ENCODE measurements at places on chromosomes 6 and 20.
A peak's percentile ranks its signal among the peaks of the same experiment; 100 is the strongest.

GRCh38 chr6:66699385-66699784 is 992.4 kb upstream of the EYS start:
- no peak for DNase-seq

GRCh38 chr6:126812651-126813050 is 305.8 kb upstream of the RSPO3 start:
- DNase-seq = no peak

DNA sequence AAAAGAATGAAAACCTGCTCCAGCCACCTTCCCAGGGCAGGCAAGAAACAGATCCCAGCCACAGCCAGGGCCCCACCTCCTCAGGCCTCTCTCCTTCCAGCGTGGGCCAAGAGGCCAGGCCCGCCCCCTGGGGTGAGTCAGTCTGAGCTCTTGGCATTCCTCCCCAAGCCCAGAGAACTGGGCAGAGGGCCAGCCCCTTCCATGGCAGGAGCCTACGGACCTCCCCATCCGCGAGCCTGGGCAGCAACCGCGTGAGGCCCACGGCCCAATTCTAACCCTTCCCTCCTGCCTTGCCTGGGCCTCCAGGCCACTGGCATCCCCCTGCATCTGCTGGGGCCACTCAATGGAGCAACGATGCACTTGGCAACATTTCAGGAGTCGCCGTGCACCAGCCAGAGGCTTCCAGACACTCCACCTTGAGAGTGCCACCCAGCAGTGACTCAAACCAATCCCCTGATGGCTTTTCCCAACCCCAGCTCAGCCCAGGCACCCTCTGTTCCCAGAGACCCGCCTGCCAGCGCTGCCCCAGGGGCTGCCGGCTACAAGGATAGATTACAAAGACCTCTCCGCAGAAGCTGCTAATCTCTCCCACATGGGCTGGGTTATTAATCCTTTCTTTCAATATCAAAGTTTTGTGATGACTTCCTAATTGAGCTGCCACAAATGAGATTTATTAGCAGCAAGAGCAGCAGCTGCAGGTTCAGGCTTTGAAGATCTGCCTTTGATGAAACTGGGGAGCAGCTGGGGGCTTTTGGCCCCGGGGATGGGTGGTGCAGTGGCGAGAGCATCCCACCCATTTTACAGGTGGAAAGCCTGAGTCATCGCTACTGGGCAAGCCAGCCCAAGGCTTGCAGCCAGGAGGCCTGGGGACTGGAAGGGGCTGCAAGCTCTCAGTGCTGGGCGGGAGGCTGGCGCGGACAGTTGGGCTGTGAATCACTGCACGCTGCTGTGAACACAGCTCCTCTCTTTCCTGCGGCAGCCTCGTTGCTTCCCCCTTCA is 85.7 kb downstream of the NFATC2 start:
- DNase-seq = peak; percentile 56

GRCh38 chr20:62064770-62065673 is 659 bp downstream of the TAF4 start:
- no peak for DNase-seq
